Occipital lobe (tissue), 3 donors: ENCODE measurements at places on chromosomes 11 and 22.

DNA sequence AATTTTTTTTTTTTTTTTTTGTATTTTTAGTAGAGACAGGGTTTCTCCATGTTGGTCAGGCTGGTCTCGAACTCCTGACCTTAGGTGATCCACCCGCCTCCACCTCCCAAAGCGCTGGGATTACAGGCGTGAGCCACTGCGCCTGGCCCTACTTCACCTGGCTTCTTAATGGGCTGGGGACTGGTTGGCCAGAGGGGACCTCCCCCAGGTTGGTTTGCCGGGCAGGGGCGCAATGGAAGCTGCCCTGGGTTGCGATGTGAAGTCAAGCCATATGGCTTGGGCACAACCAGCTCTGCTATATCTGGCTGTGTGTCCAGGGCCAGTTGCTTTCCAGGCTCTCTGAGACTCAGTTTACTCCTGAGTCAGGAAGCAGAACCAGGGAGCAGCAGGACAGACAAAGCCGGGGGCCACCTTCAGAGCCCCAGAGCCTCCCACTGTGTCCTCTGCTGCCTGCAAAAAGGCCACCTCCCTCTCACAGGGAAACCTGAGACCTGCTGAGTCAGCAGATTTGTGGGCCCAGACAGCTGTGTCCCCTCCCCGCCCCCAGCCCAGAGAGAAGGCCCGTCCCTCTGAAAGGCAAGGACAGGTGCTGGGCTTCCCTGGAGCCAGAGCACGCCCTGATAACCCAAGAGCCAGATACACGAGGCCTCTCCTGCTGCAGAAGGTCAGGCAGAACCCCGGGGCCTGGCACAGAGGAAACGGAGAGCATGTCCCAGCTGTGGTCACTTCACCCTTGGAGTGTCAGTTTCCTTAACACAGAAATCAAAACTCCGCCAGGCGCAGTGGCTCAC, 29.2 kb upstream of the DAGLA start:
- DNase-seq = no peak

GRCh38 chr22:45334068-45334467, 24.3 kb downstream of the FAM118A start:
- DNase-seq = no peak

- no peak for DNase-seq
Observed at GRCh38 chr11:96035031-96035739, 111.3 kb upstream of the MTMR2 start.

GRCh38 chr11:62726915-62727164, 417 bp downstream of the HNRNPUL2 start:
- no peak for DNase-seq

DNA sequence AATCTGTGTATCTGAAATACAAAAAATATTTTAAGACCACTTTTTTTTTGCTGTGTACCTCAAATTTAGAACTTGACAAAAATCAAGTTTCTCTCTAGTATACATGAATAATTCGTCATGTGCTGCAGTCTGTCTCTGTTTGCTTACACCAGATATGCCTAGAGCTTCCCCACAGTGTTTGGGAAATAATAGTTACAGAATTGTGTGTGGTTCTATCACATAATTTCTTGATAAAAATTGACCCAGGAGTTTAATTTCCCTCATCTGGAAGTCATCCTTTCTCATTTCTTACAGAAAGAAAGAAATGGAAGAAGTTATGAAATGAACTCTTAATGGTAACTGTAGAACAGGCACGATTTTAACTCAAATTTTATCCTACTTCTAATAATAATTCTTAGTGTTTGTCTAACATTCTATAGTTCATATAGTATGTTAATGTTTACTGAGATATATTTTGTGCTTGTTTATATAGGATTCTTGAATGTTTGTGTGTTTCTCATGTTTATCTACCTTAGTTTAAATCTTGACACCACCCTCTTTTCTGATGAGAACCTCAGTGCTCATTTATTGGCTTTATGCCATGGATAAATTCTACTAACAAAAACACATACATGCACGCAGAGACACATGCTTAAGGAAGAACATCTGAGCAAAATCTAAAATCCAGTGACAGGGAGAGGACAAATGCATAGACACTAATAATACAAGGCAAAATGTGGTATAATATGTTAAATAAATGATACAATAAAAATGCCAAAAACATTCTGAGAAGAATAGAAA, 61.4 kb upstream of the CTSC start:
- DNase-seq = no peak

- DNase-seq = no peak
Observed at GRCh38 chr11:69057236-69057635, 8.5 kb downstream of the TPCN2 start.

GRCh38 chr11:127726367-127726766, 725.8 kb upstream of the KIRREL3 start:
- DNase-seq = no peak
